ENCODE measurements at places on chromosomes 11 and 22. TPM values are rescaled to one million over a fixed set of nuclear protein-coding genes. Genes with fewer than 3 reads are reported as not detected.

The TTC38 gene
- total RNA-seq: 8.7 TPM

DNA sequence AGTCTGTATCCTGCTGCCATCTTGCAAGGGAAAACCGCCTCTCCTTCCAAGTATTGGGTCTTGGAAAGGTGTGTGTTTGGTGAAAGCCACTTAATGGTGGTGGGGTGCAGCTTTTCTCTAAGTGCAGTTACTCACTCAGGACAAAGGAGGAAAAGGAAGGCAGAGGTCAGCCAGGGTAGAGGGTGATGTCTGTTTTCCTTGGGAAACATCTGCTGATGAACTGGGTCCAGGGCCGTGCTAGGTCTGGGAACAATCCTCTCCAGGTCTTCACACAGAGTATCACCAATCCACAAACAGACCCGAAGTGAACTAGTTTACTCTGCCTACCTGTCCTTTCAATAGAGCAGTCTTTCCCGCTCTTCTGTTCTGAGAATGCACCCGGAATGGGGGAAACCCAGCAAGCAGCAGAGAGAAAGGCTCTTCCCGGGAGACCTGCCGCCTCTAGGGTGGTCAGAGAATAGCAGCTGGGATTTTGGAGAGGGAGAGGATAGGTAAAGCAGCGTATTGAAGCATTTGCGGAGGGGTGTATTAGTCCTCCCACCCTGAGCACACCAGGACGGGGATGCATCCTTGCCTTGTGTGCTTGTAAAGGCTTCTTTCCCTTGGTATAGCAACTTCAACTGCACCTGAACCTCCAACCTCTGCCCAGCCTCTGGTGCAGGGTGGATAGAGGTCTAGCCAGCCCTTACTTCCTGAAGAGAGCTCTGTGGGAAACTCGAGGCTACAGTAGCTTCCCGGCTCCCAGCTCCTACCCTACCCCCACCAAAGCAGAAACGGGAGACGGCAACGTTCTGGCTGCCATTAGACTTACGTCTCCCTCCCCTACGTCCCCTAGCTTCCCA lies 20.7 kb downstream of the LHFPL7 start:
- H3K27me3 ChIP-seq: peaks cover 4% of the 10 kb centered on the region
- H3K36me3 ChIP-seq: peaks cover 2% of the 10 kb centered on the region
- peaks cover 2% of the 10 kb centered on the region for H3K4me1 ChIP-seq
- no peak overlapping the region for H3K27ac ChIP-seq

DNA sequence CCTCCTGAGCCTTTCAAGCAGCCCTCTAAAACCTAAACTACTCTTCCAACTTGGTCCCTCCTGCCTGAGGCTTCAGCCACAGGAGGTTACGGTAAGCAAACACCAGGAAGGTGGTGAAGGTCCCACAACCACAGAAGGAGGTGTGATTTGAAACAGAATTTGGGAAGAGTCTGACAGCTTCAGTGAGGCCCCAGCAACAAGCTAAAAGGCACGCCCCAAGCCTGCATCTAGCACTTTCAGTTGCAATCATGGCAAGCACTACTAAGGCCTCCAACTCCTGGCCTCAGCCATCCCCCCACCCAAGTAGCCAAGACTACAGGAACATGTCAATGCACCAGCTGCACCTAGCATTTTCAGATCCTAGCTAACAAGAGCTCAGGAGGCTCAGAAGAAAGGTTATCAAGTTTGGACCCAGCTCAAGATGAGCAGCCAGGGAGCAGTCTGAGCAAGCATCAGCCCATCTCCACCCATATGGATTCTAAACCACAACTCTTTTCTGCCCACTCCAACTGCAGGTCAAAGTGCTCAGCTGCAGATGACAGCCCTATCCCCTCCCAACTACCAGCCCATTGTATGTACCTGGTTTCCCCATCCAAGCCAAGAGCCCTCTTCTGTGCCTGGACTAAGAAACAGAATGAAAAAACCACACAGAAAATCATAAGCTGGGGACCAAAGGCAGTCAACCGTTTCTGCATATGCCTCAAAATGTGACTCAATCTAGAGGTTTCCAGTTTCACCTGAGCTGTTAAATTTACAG lies 10.4 kb upstream of the AHNAK start:
- DNase-seq: peak; percentile 86
- H3K27me3 ChIP-seq: no peaks in the 10 kb centered on the region
- peaks cover 35% of the 10 kb centered on the region for H3K36me3 ChIP-seq

The CARD10 gene
- total RNA-seq: not detected

GRCh38 chr11:113685654-113686359 lies 20.3 kb downstream of the TMPRSS5 start:
- no peak overlapping the region for H3K4me3 ChIP-seq
- no peak overlapping the region for H3K27ac ChIP-seq
- no peaks in the 10 kb centered on the region for H3K36me3 ChIP-seq
- H3K27me3 ChIP-seq: no peaks in the 10 kb centered on the region
- H3K4me1 ChIP-seq: peaks cover 5% of the 10 kb centered on the region

GRCh38 chr11:13462311-13462900 lies 616 bp downstream of the BTBD10 start:
- H3K27ac ChIP-seq: peak overlapping the region; percentile 95
- DNase-seq: peak; percentile 75
- no peaks in the 10 kb centered on the region for H3K27me3 ChIP-seq
- peaks cover 6% of the 10 kb centered on the region for H3K36me3 ChIP-seq

DNA sequence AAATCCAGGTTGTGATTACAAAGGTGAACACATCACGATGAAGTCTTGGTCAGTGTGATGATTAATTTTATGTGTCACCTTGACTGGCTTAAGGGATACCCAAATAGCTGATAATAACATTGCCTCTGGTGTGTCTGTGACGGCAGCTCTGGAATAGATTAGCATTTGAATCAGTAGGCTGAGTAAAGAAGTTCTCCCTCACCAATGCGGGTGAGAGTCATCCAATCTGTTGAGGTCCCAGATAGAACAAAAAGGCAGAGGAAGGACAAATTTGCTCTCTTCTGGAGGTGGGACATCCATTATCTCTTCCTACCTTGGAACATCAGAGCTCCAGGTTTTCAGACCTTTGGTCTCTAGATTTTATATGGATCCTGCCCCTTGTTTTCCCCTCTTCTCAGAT lies 856.2 kb upstream of the CCDC90B start:
- no peak for DNase-seq
- no peaks in the 10 kb centered on the region for H3K4me1 ChIP-seq
- no peaks in the 10 kb centered on the region for H3K27me3 ChIP-seq
- H3K4me3 ChIP-seq: no peak overlapping the region
- no peak overlapping the region for H3K27ac ChIP-seq

The SLC29A2 gene
- 10.3 TPM for total RNA-seq

The SGSM1 gene
- total RNA-seq: 0.38 TPM

All from activated CD4-positive, alpha-beta memory T cell treated with anti-CD3 and anti-CD28 coated beads for 36 hours (primary cell).